HepG2 (cell line): ENCODE measurements at places on chromosomes 2 and 18.
A peak's percentile ranks its signal among the peaks of the same experiment; 100 is the strongest.

- H3K27me3 ChIP-seq, result no peaks in the 10 kb centered on the region
- no peaks in the 10 kb centered on the region for H3K4me1 ChIP-seq
Observed at GRCh38 chr2:223363085-223363484, 239.1 kb downstream of the SCG2 start.

DNA sequence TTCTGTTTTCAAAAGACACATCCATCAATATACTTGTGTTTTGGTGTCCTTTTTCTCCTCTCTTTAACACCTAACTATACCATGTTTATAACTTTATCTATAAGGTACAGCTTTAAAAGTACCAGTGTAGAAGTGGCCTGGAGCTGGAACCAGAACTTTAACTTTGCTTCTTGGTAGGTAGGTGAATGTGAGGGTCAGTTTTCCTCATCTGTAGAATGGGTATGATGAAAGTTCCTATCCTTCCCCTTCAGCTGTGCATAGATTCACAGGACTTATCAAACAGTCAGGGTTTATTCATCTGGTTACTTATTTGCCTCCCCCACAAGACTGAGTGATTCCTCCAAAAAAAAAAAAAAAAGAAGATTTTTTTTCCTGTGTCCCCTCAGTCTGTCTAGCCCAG, 12.7 kb downstream of the KCTD1 start:
- peaks cover 8% of the 10 kb centered on the region; the same call in 1 of the 2 replicates for H3K4me1 ChIP-seq

GRCh38 chr2:153557714-153558113, 79.2 kb upstream of the RPRM start:
- DNase-seq, result no peak
- H3K27ac ChIP-seq, result no peak overlapping the region
- no peaks in the 10 kb centered on the region for H3K36me3 ChIP-seq
- H3K4me3 ChIP-seq, result no peak overlapping the region
- H3K4me1 ChIP-seq, result no peaks in the 10 kb centered on the region

GRCh38 chr2:11778416-11778815, 32.0 kb downstream of the LPIN1 start:
- H3K27me3 ChIP-seq, result no peaks in the 10 kb centered on the region
- no peak for DNase-seq
- H3K36me3 ChIP-seq, result peaks cover 7% of the 10 kb centered on the region; the same call in 1 of the 2 replicates
- H3K4me3 ChIP-seq, result no peak overlapping the region
- H3K4me1 ChIP-seq, result peaks cover 9% of the 10 kb centered on the region; the same call in 1 of the 2 replicates
- no peak overlapping the region for H3K27ac ChIP-seq

DNA sequence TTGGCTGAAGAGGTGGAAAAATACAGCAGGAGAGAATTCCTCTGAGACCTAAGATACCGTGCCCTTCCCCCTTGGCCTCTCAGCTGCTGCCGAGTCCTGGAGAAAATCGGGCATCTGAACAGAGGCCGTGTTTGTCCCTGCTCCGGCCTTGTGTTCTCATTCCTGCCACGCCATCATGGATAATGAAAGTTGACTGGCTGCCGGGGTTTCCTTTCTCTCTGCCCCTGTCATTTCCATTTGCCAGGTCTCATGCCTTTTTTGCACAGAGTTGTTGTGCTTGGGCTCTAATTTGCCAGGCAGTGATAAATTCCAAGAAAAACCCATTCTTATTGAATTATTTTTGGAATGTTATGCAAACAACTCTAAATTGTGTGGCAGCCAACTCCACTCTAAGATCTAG, 496.9 kb upstream of the TNP1 start:
- no peaks in the 10 kb centered on the region for H3K4me1 ChIP-seq
- H3K27ac ChIP-seq, result no peak overlapping the region
- no peaks in the 10 kb centered on the region for H3K36me3 ChIP-seq

GRCh38 chr18:22930089-22930713, 2.9 kb upstream of the RBBP8 start:
- peak; percentile 62 for DNase-seq
- peaks cover 22% of the 10 kb centered on the region for H3K4me1 ChIP-seq
- no peak overlapping the region for H3K4me3 ChIP-seq
- no peak overlapping the region for H3K27ac ChIP-seq
- H3K36me3 ChIP-seq, result no peaks in the 10 kb centered on the region

DNA sequence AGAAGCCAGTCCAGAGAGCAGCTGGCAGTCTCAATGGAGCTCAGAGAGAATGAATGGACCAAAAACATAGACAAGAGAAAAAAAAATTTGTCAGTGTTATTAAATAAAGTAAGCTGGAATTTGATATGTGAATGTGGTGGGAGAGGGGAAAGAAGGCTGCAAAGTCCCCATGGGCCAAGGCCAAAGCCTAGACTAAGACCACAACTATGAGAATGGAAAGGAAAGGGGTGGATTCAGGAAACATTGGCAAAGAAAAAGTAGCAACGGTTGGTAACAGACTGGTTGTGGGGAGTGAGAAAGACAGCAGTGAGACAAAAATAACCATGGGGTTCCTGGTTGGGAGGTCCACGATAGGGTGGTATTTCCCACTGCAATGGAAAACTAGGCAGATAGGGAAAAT, 47.0 kb downstream of the ZEB2 start:
- no peaks in the 10 kb centered on the region for H3K27me3 ChIP-seq
- no peaks in the 10 kb centered on the region for H3K4me1 ChIP-seq
- no peak overlapping the region for H3K4me3 ChIP-seq
- no peak overlapping the region for H3K27ac ChIP-seq

GRCh38 chr2:212540341-212540740, 1.7 kb upstream of the ERBB4 start:
- peaks cover 20% of the 10 kb centered on the region for H3K4me1 ChIP-seq
- no peak overlapping the region for H3K4me3 ChIP-seq
- H3K27ac ChIP-seq, result no peak overlapping the region
- peaks cover 45% of the 10 kb centered on the region for H3K27me3 ChIP-seq
- no peaks in the 10 kb centered on the region for H3K36me3 ChIP-seq

- H3K27ac ChIP-seq, result no peak overlapping the region
- no peaks in the 10 kb centered on the region for H3K36me3 ChIP-seq
- DNase-seq, result no peak
- H3K4me3 ChIP-seq, result no peak overlapping the region
- H3K4me1 ChIP-seq, result no peaks in the 10 kb centered on the region
Observed at GRCh38 chr18:76721207-76721996, 101.0 kb upstream of the ZNF236 start.

GRCh38 chr2:127740665-127741288, 39.5 kb downstream of the SFT2D3 start:
- no peak overlapping the region for H3K27ac ChIP-seq
- H3K36me3 ChIP-seq, result peaks cover 4% of the 10 kb centered on the region
- peaks cover 40% of the 10 kb centered on the region for H3K4me1 ChIP-seq
- DNase-seq, result no peak
- no peaks in the 10 kb centered on the region for H3K27me3 ChIP-seq

GRCh38 chr2:19764998-19765397, 136.8 kb downstream of the TTC32 start:
- no peaks in the 10 kb centered on the region for H3K4me1 ChIP-seq
- peak; percentile 30 for DNase-seq

DNA sequence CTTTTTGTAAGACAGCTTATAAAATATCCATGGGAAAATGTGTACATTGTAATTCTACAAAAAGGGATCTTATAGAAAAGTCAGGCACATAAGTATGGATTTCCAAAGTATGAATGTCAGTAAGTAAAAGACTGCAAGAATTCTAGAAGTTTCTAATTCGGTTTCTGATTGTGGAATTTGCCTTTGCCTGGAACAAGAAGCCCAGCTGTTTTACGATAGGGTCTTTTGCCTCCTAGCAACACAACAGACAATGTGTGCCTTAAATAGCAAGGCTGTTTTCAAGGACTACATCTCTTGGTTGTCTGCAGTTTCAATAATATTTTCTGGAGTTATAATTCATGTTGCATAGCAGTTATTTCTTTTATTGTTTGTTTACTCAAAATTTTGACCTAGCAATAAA, 312.9 kb downstream of the MTX2 start:
- DNase-seq, result no peak
- peaks cover 4% of the 10 kb centered on the region; the same call in 1 of the 3 replicates for H3K27me3 ChIP-seq
- no peak overlapping the region for H3K4me3 ChIP-seq
- H3K4me1 ChIP-seq, result no peaks in the 10 kb centered on the region

DNA sequence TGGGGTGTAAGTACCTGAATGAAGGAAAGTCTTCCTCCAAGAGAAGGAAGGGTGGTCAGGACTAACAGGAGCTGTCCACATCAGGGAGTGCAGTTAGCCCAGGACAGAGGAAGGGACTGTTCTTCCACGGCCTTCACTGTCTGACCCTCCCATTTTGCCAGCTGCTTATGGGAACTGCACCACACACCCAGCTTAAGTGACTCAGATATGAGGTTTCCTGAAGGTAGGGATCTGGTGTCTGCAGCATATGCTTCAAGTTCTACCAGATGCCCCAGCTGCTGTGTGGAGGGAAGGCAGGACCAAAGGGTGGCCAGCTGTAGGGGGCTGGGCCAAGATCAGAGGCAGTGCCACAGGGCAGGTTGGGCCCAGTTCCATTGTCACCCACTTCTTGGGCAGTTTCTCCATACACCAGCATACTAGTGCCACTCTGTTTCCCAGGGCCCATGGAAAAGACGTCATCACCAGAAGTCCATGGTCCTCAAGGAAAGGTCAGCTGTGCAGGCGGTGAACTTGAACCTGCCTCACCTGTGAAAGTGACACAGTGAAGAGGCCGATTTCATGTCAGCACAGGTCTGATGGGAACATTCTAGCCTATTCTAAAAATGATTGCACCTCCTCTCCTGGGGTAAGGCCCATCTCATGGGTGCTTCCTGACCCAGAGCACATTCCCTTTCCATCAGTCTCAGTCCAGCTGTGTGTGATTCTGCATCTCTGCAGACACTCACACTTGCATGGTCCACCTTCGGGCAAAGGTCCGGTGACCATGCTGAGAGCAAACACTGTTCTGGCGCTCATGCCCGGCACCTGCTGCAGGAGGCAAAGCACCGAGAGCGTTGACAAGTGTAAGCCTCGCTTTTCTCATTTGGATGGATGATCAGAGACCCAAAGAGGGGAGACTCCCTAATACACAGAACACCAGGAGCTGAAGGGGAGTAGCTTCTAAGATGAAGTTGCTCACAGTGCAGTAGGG, 68.0 kb downstream of the ACAA2 start:
- H3K4me3 ChIP-seq, result no peak overlapping the region
- no peaks in the 10 kb centered on the region; the same call in 1 of the 2 replicates for H3K4me1 ChIP-seq
- no peaks in the 10 kb centered on the region for H3K36me3 ChIP-seq
- no peaks in the 10 kb centered on the region; the same call in 1 of the 2 replicates for H3K27me3 ChIP-seq
- H3K27ac ChIP-seq, result no peak overlapping the region

DNA sequence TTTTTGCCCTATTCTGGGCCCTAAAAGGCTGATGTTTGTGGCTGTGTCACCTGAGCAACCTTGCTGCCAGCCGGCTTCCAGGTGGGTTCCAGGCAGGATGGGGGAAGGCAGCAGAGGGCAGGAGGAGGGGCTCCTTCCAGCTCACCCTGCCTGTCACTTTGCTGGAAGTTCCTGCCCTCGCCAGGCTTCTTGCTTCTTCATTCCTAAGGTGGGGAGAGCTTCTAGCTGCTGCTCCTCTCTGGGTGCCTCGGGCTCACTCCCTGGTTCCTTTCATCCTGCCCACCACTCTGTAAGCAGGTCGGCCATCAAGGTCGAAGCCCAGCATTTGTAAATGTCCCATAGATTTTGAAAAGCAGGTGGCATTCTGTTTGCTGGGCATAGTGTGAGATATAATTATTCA, 249.4 kb upstream of the HS6ST1 start:
- no peaks in the 10 kb centered on the region for H3K4me1 ChIP-seq
- DNase-seq, result no peak
- H3K27ac ChIP-seq, result no peak overlapping the region
- no peaks in the 10 kb centered on the region for H3K36me3 ChIP-seq

GRCh38 chr18:43772907-43773306, 495.6 kb upstream of the SYT4 start:
- H3K4me1 ChIP-seq, result no peaks in the 10 kb centered on the region
- H3K4me3 ChIP-seq, result no peak overlapping the region
- no peaks in the 10 kb centered on the region for H3K36me3 ChIP-seq
